ENCODE measurements at places on chromosomes 2 and 18.

DNA sequence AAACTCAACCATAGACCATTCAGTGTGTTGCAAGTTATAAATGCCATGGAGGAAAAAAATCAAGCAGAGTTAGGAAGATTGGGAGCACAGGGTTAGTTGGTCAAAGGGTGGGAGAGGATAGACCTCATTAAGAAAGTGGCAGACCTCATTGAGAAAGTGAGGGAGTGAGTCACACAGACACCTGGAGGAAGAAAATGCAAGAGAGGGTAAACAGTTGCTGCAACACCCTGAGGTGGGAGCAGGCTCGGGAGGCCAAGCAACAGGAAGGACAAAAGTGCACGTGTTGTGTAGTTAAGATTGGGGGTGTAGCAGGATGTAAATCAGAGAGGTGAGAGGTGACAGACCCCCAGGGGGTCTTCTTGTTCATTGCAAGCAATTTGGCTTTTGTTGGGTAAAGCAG lies 6.4 kb downstream of the IL1RL1 start:
- ATAC-seq = no peak

DNA sequence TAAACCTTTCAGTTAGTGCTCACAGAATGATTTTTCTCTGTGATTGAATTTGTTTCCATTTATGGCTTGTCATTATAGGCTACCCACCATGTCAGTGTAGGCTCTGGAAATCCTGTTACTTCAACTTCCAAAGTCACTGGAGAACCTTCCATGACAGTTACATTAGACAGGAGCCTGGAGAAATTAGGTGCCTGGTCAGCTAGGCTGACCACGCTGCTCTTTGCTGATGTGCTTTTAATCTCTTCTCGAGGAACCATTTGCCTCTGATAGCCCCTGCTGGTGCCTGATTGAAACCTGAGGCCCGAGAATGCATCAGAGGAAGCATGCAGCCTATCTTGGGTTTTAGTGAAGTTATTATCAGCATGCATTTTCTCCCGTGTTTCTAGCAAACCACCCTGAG lies 29.6 kb upstream of the TTN start:
- ATAC-seq = no peak

GRCh38 chr2:84957771-84958134 lies 13.2 kb upstream of the KCMF1 start:
- ATAC-seq = no peak

- ATAC-seq = no peak
These were observed 94.7 kb upstream of the L3MBTL4 start for GRCh38 chr18:6509417-6509816.

DNA sequence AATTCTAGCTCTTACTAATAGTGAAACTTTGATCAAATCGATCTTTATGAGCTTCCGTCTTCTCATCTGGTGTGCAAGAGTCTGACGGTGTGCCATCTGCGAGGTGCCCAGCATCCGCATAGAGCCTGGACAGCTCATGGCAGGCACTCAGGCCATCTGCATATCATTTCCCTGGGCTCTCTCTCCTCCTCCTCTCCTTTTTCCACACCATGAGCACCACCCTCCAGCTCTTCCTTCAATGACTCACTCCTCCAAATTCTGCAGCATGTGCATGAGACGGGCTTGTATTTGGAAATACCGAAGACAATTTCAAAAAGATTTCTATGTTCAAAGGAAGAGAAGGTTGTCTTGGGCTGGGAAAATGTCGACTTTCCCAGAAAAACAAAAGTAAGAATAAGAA lies 161.1 kb downstream of the CCBE1 start:
- ATAC-seq = no peak

DNA sequence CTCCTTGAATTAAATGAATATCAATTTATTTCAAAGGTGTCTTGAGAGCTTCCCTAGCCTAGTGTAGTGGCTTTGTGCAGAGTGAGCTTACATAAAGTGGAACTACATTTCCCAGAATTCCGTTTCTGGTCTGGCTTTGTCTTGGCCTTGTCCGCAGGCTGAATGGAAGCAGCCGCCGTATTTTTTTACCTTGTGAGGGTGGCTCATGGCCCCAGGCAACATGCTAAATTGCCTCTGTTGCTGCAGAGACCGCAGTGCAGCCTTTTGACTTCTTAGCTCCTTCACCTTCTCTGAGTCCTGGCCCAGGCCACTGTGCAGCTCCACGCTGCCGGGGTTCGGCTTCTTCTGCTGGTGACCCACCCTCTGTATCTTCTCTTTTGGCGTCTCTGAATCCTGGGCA lies 114.8 kb upstream of the SLC38A11 start:
- ATAC-seq = no peak

- ATAC-seq = no peak
These were observed 382.6 kb downstream of the CDH2 start for GRCh38 chr18:27794181-27794926.

- no peak for ATAC-seq
These were observed 9.4 kb upstream of the GNLY start for GRCh38 chr2:85684806-85685205.

GRCh38 chr2:112733456-112733855 lies 12.6 kb downstream of the NT5DC4 start:
- ATAC-seq = no peak

DNA sequence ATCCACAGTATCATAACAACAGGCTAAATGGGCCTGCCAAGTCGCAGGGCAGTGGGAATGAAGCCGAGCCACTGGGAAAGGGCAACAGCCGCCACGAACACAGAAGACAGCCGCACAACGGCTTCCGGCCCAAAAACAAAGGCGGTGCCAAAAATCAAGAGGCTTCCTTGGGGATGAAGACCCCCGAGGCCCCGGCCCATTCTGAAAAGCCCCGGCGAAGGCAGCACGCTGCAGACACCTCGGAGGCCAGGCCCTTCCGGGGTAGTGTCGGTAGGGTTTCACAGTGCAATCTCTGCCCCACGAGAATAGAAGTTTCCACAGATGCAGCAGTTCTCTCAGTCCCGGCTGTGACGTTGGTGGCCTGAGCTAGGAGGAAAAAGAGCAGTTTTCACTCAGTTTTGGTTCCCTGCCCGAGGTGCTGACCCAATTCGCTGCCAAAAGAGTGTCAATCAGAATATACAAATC lies 32.2 kb downstream of the KCTD18 start:
- no peak for ATAC-seq

GRCh38 chr18:21760321-21760720 lies 19.7 kb downstream of the MIB1 start:
- ATAC-seq = no peak

DNA sequence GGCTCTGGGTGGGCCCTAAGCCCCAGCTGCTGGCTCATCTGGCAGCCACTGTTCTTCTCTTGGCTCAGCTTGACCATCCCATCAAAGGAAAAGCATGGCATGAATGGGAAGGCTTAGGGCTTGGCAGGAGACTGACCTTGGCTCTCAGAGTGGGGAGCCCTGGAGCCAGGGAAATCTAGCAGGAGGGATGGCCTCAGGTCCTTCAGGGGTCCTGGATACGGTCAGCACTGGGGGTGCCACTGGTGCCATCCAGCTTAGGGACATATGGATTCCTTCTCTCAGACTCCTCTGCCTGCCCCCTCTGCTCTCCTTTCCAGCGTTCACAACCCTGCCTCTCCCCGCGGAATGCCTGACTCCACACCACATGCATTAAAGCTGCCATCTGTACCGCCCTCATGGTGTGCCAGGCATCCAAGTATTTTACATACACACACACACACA lies 165.5 kb upstream of the HAAO start:
- ATAC-seq = no peak

DNA sequence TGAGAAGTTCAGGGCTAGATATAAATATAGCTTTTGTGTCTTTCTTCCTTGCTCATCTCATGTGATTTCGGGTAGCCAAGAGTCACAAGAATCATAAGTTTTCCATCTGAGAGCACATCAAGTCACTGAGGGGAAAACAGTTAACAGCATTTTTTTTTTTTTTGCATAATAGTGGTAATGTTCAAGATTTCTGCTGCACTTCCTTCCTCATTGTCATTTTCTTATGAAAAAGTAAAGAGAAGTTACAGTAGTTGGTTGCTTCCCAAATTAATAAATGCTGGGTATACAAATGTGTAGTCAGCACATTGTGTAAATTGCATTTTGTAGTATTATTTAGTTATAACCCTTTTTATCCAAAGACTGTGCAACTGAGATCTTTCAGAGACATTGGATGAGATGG lies 93.6 kb downstream of the ZEB2 start:
- ATAC-seq = no peak

GRCh38 chr18:13539050-13539449 lies 187.3 kb downstream of the FAM210A start:
- no peak for ATAC-seq

DNA sequence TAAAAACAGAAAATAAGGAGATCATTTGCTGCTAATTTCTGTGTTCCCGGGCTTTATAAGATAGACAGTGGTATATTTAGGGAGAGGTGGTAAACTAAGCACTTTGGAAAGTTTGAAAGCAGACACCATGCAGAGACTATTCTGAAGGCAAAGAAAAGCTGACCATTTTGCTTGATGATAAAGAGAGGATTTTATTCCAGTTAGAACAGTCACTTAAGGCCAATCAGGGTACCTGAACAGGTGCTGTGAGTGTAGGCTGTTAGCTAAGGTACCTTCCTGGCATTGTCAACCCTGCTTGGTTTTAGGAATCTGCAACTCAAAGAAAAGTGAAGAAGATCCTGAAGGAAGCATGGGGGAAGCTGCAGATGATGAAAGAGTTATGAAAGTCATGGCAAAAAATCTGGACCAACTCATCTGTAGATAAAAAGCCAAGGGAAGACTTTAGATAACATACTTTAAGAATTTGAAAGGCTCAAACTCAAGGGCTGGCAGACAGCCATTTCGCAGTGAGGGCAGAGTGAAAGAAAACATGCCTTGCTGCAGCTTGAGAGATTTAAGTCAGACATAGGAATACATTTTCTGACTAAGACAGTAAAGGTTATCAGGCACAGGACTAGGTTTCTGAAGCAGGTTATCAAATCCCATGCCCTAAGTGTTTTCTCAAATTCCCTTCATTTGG lies 80.1 kb upstream of the ARL5A start:
- no peak for ATAC-seq

- ATAC-seq = no peak
These were observed 349.6 kb upstream of the KCNH7 start for GRCh38 chr2:163187995-163188655.

GRCh38 chr18:37322492-37323035 lies 243.0 kb downstream of the CELF4 start:
- ATAC-seq = no peak

DNA sequence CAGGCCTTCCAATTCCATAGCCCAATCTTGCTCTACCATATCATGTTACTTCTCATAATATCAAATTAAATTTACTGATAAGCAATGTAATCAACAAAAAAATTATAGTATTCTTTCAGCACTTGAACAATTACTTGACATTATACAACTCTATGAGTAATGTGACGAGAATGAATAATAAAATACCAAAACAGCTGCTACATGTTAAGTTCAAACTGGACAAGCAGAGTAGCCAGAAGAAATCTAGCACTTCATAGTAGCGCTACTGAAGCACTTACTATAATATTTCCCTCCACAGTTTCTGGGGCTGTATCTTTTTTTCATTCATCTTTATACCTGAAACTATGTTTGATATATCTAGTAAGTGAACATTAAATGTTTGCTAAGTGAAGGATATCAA lies 14.9 kb downstream of the PPP3R1 start:
- ATAC-seq = no peak

GRCh38 chr18:5052491-5052890 lies 144.6 kb downstream of the AKAIN1 start:
- no peak for ATAC-seq

GRCh38 chr2:60481257-60481656 lies 72.2 kb downstream of the BCL11A start:
- no peak for ATAC-seq

- peak; percentile 42 for ATAC-seq
These were observed 20.3 kb downstream of the PLEK start for GRCh38 chr2:68385220-68385906.

GRCh38 chr2:43340945-43341356 lies 114.5 kb upstream of the ZFP36L2 start:
- no peak for ATAC-seq

DNA sequence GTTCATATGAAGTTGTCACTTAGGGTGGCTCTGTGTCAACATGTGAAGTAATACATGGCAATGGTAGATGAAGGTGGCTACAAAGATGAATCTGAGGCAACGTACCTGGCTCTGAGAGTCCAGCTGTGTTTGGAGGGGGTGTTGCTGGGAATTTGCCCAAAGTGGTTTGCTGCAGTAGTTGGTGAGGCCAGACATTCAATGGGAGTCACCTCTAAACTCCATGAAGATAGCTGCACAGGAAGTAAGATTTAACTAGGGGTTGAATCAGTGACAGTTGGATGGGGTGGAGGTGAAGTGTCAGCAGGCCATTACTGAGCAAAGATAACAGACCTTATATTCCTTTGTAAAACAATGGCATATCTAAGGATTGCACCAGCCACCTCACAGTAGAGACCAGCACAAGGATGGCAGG lies 71.8 kb downstream of the NUP35 start:
- ATAC-seq = no peak

- ATAC-seq = no peak
These were observed 14.6 kb upstream of the MEP1B start for GRCh38 chr18:32175265-32175664.

DNA sequence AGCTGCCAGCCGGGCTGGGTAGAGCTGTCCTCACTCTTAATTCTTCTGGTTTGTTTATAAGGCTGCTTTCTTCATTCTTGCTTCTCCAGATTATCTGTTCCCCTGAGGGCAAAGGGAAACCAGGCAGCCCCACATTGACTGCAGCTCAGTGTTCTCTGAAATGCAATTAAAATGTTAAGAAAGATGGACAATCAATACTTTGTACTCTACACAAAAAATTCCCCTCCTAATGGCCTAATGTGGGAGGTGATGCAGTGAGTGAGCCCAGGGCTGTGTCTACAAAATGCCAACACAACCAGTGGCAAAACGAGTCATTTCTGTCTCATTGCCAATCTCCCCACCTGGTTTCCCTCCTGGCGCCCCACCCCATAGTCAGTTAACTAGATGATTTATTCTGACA lies 541.7 kb upstream of the RAB6C start:
- no peak for ATAC-seq
